ENCODE measurements at places on chromosomes 6 and 20.

GRCh38 chr20:6855104-6855503 is 87.6 kb downstream of the BMP2 start:
- no peak for DNase-seq

GRCh38 chr6:94751641-94752329 is 825.5 kb upstream of the MANEA start:
- DNase-seq = no peak

DNA sequence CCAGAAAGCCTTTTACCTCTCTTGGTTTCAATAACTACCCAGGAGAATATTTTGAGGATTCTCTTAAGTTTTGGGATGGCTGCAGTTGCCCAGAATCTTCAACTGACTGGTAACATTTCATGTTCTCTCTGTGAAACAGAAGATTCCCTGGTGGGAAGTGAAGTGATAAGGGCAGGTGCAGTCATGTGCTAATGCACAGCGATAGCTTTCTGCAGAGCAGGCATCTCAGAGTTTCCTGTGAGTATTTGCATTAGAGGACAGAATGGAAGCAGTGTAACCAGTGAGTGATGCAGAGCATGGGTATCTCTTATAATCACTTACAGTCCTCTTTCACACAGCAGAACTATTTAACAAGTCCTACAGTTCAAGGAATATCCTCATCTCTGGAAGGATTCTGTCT is 76.1 kb downstream of the HCRTR2 start:
- DNase-seq = no peak

- DNase-seq = no peak
Measured at GRCh38 chr6:13013681-13014503, 297.3 kb downstream of the PHACTR1 start.

- no peak for DNase-seq
Measured at GRCh38 chr20:33858666-33859065, 47.5 kb downstream of the CHMP4B start.

DNA sequence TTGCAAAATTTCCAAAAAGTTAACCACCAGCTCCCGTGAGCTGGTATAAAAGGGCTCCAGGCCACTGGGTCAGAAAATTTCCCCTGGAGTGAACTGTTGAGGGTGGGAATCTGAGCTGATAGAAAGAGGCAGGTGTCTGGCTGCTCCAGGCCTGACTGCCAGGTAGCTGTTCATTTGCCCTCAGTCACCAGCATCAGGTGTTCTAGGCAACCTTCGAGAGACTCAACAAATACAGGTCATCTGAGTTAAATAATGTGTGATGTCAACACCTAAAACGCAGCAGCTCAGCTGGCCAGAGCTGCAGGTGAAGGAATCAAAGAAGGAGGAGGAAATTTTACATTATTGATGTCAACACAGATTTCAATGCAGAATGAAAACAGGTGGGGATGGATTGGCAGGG is 46.7 kb downstream of the KCNK5 start:
- no peak for DNase-seq

DNA sequence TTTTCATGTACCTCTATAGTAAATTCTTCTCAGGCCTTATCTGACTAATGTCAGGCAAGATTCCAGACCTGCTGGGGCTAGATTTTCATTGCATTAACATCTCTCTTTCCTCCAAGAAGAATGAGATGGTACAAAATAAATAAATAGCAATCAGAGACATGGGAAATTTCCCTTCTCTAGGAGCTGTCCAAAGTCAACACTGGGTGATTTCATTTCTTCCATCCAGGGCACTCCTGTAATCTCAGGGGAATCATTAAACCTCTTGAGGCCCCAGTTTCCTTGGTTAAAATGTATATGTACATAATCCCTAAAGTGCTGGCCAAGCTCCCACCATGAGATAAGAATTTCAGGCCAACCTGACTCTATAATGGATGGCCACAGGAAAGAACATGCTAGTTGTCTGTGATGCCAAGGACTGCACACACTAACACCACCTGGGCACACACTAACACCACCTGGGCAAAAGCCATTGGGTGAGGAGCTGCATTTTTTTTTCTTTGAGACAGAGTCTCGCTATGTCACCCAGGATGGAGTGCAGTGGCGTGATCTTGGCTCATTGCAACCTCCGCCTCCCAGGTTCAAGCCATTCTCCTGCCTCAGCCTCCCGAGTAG is 912 bp downstream of the IL17F start:
- DNase-seq = no peak

- DNase-seq = no peak
Measured at GRCh38 chr6:7919871-7920270, 9.3 kb upstream of the TXNDC5 start.

DNA sequence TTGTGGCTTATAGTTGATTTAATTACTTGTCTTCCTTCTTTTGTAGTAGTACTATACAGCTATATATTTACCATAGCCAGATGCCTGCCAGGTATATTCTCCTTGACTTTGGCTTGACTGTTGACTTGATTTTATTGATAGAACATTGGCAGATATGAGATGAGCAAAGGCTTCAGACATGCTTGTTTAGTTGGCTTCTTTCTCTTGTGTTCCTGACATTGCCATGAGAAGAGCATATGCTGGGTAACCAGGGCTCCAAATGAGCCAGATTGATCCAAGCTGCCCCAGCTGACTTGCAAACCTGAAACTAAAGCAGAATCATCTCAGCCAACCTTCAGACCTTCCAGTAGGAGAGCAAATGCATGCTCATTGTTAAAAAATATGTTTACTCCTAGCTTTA is 508.1 kb upstream of the BTBD3 start:
- no peak for DNase-seq

DNA sequence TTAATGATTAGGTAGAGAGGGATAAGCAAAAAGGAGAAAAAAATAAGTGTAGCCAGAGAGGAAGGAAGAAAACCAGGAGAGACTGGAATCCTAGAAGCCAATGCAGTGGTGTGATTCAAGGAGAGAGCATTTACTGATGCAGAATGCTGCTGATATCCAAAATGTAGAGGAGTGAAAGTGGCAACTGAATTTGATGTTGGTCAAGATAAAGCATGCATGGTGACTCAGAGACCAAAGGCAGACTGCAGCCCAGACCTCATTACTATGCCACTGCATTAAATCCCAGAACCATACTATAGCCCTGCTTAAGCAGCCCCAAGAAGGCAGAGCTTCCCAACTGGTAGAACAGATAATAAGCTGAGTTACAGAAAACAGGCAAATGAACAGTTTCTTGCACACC is 15.8 kb downstream of the KLHL32 start:
- DNase-seq = no peak

DNA sequence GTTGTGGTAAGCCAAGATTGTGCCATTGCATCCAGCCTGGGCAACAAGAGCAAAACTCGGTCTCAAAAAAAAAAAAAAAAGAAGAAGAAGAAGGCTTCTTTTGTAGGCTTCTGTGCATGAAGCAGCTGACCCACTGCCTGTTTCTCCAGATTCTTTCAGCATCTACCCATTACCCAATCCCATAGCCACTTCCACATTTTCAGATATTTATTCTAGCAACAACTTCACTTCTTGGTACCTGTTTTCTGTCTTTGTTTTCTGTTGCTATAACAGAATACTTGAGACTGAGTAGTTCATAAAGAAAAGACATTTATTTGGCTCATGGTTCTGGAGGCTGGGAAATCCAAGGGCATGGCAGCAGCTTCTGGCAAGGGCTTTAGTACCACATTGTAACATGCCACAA is 95.3 kb upstream of the SGK1 start:
- no peak for DNase-seq

DNA sequence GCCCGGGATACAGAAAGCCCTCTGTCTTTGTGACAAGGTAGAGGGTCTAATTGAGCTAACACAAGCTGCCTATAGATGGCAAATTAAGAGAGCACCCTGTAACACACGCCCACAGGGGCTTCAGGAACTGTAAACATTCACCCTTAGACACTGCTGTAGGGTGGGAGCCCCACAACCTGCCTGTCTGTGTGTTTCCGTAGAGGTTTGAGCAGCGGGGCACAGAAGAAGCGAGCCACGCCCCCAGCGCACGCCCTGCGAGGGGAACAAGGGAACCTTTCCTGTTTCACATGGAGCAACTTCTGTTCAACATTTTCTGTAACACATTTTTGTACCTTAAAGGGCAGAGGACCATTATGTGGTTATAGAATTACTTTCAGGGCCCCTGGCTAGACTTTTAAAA is 231.7 kb upstream of the EXOC2 start:
- no peak for DNase-seq

GRCh38 chr20:46823271-46823751 is 71.3 kb upstream of the EYA2 start:
- DNase-seq = no peak

DNA sequence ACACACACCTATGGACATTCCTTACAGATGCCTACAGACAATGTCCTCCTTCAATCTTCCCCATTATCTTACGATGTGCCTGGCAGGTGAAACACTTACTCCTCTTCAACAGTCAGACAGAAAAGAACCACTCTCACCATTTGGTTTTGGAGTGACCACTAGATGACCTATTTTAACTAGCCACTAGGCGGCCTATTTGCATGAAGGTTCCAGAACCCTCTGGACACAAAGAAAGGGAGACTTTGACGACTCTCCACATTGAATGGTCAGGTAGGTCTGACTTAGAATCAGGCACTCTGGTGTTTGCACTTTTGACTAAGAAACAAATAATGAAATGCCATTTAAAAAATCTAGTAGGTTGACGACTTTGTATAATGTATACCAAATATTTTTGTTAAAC is 42.0 kb downstream of the PNLDC1 start:
- DNase-seq = no peak

- DNase-seq = no peak
Measured at GRCh38 chr20:59772373-59772705, 161.1 kb downstream of the SYCP2 start.

DNA sequence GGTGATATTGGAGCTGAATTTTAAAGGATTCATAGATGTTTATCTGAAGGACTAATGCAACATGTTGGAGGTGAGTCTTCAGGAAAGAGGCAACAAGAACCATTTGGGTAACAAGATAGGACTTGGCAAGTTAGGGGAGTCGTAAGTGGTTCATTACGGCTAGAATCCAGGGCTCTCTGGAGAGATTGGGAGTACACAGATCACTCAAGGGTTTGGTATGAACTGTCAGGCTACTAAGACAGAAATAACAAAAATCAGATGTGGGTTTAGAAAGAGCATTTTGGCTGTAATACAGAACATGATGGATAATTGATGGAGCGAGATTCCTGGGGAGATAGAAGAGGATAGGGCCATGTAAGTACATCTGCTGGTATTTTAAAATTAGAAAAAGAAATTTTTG is 86.3 kb upstream of the ESR1 start:
- DNase-seq = no peak

GRCh38 chr6:108285381-108285780 is 9.5 kb upstream of the AFG1L start:
- DNase-seq = no peak

DNA sequence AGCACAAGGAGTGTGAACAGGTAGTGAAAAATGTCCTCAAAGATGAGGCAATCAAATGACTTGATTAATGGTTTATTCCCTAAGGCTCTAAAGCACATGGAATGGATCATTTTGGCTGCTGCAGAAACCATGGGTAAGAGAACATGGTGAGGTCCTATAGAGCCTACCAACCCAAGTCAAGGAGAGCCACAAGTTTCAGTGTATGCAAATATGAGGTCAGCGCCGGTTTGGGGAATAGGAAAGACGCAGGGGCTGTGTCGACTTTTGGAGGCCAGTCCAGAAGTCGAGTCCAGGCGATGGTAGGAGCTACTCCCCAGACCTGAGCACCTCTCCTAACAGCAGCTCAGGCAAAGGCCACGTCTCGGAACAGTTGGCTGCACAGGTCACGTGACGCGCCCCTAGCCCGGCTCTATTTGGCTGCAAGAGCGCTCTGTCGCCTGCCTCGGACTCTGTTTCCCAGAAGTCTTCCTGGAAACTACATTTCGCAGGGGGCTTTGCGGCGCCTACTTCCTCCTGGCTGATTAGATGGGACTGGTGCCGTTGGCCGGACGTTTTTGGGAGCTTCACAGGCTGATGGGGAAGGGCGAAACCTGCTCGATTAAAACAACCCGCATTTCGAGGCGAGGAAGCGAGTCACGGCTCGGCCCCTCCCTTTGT is 74.4 kb upstream of the CHD6 start:
- DNase-seq = peak; percentile 29

DNA sequence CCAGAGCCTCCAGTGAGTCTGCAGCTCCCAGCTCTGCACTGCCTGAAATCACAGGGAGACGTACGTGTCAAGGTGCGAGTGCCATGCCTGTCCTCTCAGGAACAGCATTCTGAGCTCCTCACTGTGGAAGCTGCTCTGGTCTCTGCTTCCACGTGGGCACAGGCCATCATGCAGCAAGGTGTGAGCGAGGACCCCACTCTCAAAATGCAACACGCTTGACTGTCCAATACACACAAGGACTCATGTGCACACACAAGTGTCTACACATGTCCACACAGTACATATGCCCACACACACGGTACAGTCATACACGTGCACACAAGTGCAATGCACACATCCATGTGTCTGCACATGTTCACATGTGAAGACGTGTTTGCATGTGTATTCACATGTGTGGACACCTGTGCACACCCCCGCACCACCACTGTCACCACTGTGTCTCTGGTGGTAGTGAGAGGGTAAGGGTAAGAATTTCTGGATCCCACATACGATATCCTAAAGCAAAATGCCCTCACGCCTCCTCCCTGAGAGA is 260.5 kb downstream of the DLL1 start:
- DNase-seq = no peak

DNA sequence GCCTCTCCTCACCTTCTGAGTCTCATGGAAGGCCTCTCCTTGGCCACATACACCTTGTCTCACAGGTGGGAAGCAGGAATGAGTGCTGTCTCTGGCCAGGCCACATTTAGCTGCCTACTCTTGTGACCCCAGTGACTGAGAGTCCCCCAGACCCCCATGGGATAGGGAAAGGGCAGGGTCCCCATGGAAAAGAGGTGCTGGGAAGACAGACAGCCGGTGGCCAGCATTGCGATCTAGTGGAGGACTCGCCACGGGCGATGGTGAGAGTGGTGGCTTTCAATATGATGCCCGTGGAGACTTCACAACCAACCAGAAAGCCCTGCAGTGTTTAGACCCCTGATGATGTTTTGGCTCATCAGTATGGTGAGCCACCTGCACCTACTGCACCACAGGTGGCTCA is 19.8 kb downstream of the MANBAL start:
- DNase-seq = no peak

GRCh38 chr6:12941422-12941821 is 224.9 kb downstream of the PHACTR1 start:
- DNase-seq = no peak

- DNase-seq = no peak
Measured at GRCh38 chr6:111606620-111607115, 990 bp upstream of the TRAF3IP2 start.

- DNase-seq = no peak
Measured at GRCh38 chr20:46213946-46214823, 94.1 kb downstream of the CDH22 start.

DNA sequence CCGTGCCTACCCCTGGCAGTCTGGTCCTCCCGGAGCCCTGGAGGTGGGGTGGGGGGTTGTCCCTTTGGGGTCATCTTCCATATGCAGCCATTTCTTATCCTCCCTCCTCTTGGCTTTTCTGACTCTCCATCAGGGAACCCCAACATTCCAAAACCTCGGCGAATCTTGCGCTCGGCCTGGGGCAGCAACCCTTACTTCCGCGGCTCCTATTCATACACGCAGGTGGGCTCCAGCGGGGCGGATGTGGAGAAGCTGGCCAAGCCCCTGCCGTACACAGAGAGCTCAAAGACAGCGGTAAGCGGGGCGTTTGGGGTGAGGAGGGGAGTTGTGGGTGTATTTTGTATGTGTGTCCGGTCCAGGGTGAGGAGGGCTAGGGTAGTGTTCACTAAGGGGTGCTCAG is 168.0 kb upstream of the RNF24 start:
- no peak for DNase-seq
